Right renal pelvis (tissue), 4 donors: ENCODE measurements at places on chromosomes 13 and 19.

- DNase-seq = peak; percentile 73
These were observed 30.1 kb downstream of the ZAR1L start for GRCh38 chr13:32284927-32285632.

DNA sequence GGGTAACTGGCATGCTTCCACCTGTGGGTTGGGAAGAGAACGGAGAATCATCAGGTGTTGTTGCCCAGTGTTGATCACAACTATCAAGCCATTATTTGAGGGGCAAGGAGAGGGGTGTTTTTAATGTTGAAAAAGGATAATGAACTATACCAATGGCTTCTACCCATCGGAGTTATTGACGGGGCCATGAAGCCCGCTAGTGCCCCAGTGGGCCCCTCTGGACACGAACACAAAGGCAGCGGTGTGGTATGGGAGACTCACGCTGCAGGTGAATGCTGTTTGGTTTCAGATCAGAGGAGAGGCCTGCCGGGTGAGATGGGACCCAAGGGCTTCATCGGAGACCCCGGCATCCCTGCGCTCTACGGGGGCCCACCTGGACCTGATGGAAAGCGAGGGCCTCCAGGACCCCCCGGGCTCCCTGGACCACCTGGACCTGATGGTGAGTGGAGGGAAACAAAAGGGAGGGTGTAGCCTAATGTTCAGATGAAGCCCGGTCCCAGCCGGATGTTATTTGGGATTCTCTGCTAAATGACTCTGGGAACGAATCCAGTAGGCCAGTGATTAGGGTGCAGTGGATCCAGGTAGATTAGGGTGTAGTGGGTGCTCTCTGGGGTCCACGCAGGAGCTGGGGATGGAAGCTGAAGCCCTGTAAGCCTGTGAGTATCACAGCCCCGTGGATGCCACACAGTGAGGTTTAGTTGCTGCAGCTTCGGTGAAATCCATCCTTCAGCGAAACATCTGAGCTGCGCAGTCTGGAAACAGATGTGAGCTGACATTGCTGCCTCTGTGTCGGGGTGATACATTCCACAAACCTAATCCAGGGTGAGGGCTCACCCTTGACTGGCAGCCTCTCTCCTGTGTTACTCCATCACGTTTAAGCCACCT lies 111.3 kb downstream of the RAB20 start:
- DNase-seq = no peak

- no peak for DNase-seq
These were observed 7.9 kb downstream of the UNC13A start for GRCh38 chr19:17680230-17680722.

DNA sequence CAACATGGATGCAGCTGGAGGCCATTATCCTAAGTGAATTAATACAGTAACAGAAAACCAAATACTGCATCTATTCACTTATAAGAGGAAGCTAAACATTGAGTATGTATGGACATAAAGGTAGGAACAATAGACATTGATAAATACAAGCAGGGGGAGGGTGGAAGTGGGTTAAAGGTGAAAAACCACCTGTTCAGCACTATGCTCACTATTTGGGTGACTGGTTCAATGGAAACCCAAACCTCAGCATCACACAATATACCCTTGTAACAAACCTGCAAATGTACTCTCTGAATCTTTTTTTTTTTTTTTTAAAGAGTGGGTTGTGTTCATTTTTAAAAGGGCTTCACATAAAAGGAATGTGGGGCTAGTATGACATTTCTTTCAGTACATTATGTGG lies 26.9 kb upstream of the CPB2 start:
- DNase-seq = no peak

DNA sequence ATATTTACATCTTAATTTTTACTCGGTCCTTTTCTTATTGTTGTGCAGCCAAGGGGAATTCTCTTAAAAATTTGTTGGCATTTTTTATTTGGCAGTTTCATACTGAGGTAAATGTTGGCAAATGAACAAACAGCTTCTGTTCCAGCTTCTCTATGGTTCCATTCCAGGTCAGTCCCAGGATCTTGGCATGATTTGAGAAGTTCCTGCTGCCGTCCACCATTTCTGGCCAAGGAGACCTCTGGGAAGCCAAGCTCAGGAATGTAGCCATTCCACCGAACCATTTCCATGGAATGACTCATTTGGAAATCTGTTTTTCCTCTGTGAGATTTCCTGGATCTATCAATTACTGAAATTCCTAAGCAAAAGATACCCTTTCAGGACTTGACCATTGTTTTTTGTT lies 43.9 kb downstream of the SLC10A2 start:
- DNase-seq = no peak

GRCh38 chr19:28234637-28235036 lies 978.3 kb downstream of the UQCRFS1 start:
- DNase-seq = no peak

- DNase-seq = no peak
These were observed 52.7 kb downstream of the PIBF1 start for GRCh38 chr13:72834601-72835000.

DNA sequence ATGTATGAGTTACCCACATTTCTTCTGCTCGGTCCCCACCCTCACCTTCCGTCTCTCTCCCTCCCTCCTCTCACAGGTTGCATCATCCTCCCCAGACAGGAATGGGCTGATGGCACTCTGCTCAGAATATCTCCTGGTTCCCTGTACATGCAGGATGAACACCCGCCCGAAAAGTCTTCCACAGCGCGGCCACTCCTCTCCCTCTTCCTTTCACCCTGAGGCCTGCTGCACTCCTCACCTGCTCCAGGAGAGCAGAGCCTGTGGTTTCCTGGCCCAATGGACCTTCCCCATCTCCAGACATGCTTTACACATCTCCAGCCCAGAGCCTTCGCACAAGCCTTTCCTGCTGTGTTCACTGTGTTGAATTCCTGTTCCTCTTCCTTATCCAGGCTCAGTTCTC lies 40.9 kb downstream of the GSX1 start:
- DNase-seq = no peak

GRCh38 chr13:59166174-59166573 lies 997.6 kb downstream of the DIAPH3 start:
- no peak for DNase-seq

DNA sequence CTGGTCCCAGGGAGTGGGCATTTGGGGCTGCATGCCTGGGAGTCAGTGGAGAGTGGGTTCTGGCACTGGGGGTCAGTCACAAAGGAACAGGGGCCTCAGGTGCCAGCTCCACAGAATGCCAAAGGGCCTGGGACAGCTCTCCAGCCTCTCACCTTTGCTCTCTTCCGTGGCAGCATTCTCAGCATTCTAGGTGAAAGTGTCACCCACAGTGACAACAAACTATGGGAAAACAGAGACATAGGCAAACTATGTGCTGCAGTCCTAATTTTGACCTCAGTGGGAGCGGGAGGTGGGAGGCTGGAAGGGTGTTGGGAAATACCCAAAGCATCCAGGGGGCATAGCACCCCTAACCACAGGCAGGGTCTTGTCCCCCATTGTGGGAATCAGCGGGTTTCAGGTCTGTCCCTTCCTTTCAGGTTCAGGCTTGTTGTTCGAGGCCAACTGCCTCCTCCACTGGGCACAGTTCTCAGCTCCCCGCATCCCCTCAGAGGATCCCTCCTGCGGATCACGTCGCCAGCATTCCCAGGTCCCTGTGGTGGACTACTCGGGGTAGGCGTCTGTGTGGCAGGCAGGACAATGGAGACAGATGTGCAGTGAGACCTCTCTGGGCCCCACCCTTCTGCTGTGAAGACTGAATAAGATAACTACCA lies 52.4 kb downstream of the TSHZ3 start:
- no peak for DNase-seq

GRCh38 chr13:113258321-113259054 lies 38.6 kb upstream of the LAMP1 start:
- no peak for DNase-seq

GRCh38 chr19:5680084-5680436 lies 256 bp downstream of the MICOS13 start:
- no peak for DNase-seq

DNA sequence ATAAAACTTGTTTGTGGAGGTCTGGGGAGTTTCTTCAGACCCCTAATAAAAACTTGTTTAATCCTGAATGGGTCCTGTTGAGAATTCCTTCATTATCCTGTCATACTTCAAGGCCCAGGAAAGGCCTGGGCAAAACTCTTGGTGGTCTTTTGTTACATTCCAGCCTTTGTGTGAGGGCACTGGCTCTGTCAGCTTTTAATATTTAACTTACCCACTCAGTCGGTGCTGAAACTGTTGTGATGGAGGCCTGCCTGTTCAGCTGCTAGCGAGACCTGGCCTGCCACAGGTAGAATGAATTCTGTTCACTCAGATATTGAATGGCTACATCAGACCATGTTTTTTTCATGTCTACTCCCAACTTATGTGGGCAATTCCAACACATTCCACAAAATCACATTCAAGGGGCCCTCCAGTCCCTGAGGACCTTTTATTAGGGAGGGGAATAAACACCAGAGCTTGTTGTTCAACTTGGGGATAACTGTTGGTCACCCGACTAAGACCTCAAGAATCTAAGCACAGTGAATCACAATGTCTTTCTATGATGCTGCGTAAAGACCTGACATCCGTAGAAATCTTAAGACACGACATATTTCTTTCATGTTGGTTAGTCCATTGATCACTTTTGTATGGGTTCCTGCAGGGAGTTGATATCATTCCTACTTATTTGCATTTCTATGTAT lies 12.5 kb downstream of the NLRP8 start:
- DNase-seq = no peak

DNA sequence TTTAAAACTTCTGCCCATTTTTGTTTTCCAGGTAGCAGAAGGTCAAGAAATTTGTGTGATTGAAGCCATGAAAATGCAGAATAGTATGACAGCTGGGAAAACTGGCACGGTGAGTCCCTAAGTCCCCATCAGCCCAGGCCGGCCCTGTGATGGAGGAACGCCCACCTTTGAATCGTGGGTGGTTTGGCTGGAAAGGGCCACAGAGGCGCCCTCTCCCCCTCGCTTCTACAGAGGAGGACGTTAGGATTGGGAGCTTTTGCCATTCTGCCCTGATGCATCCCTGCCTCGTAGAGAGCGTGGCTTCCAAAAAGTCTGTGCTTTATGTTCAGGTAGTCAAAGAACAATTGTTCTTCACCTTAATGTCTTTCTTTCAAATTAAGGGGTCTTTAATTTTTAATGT lies 60.9 kb downstream of the GGACT start:
- DNase-seq = no peak

DNA sequence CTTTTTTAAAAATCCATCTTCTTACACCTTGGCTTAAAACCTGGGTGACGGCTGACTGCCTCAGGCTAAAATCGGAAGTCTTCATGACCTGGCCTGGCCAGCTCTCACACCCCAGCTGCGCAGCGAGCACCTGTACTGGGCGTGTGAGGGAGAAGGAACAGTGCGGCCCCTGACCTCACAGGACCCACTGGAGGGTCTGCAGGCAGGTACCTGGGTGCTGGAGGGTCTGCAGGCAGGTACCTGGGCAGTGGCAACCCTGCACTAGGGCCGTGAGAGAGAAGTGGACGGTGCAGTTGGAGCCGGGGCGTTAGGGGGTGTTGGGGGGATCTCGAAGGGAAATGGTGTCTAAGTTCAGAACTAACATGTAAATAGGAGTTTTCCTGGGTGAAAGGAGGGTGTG lies 144.3 kb downstream of the STK24 start:
- no peak for DNase-seq

- no peak for DNase-seq
These were observed 1677.7 kb downstream of the OLFM4 start for GRCh38 chr13:54706336-54706735.

DNA sequence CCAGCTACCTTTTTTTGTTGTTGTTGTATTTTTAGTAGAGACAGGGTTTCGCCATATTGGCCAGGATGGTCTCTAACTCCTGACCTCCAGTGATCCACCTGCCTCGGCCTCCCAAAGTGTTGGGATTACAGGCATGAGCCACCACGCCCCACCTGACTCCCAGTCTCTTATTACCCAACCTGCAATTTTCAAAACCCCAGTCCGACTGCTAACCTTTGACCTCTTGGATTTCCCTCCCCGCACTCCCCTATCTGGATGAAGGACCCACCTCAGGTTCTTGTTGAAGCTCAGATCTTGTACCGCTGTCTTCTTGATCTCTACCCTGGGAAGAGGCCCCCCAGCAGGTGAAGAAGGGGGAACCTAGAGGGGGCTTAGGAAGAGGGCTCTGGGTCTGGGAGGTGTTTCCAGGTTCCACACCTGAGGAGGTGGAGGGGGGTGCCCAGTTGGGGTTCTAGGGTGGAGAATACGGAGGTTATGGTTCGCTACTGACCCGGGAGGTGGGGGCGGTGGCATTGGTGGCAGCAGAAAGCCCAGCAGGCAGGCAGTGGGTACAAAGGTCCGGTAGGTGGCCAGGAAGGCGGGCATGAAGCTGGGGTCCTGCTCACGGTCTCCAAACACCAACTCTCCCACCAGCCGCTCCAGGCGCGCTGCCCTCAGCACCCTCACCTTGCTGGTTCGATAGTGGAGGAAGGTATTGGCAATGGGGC lies 2.6 kb downstream of the RGL3 start:
- no peak for DNase-seq

- no peak for DNase-seq
These were observed 39.0 kb downstream of the HSPH1 start for GRCh38 chr13:31122544-31123260.

GRCh38 chr13:113904411-113904810 lies 40.5 kb upstream of the GAS6 start:
- DNase-seq = no peak

DNA sequence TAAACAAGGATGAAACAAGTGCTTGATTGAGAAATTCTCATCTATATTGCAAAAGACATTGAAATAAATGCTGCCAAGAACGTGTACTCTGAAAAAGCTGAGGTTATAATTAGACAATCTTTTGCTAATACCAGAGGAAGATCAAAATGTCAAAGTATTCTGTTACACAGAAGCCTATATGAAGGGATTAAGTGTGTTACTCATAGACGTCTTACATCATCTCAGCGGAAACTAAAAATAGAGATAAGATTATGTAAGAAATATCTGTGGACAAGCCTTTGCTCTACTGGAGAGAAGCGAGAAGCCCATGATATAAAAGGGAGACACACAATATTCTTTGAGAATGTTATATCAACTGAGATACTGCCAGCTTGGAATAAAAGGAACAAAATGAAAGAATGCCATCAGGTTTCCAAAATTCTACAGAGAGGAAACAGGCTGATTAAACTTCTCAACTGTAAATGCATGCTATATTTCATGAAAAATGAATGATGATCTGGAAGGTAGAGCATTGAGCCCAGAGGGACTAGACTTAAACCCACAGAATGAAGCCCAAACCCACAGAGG lies 699.0 kb downstream of the GPC5 start:
- no peak for DNase-seq
